ENCODE measurements at places on chromosomes 12 and 14. TPM values are rescaled to one million over a fixed set of nuclear protein-coding genes. Genes with fewer than 3 reads are reported as not detected.

The FOXG1 gene
- not detected for total RNA-seq

The RHOF gene
- total RNA-seq: 5.0 TPM

DNA sequence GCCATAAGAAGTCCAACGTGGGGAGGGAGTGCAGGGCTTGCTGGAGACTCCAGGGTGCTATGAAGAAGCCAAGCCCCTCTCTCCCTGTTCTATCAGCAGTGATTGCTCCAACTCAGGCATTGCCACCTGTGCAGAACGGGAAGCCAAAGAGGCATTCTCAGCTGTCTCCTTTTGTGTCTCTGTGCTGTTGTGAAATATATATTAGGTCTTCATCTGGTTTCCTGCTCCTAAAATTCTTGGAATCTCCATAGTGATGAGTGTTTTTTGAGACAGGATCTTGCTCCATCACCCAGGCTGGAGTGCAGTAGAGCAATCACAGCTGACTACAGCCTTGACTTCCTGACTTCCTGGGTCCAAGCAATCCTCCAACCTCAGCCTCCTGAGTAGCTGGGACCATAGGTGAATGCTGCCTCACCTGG is 51.2 kb upstream of the AEBP2 start:
- no peak for DNase-seq

- peak; percentile 33 for DNase-seq
These were observed at the start of gene CACNB3 for GRCh38 chr12:48817873-48818830. TSS of gene CACNB3 (plus strand) at chr12:48818496. CDS start at chr12:48818930, 434 bp downstream.

DNA sequence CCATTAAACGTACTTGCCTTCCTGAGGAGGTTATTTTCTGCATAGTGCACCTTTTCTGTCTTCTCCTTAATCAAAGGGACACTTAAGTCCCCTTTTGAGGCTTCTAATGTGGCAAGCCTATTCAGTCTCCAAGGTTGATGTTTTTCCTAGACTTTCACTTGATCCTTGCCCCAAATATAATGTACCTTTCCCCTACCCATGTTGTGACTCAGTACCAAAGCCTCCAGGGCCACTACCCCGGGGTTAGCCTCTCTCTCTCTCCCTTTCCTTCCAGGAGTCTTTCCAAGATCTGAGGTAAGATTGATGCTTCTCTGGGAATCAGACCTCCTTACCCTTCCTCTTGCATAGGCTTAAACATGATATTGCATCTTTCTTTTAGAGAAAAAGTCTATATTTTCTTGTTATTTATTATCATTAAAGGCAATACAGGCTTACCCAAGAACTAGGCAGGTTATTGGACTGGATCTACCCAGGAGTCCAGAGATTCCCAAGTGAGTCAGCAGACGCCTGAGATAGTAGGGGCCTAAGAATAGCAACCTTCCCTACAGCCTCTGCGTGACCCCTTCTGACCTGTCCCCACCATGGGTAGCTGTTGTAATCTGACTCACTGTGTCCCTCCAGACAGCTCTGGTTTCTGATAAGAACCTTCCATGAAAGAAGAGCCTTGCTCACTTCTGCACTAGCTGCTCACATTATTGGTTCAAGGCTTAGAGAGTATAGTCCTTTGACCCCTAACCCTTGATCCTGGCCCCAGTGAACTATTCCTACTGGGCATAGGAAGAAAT is 172.9 kb downstream of the ZFP36L1 start:
- DNase-seq: no peak

DNA sequence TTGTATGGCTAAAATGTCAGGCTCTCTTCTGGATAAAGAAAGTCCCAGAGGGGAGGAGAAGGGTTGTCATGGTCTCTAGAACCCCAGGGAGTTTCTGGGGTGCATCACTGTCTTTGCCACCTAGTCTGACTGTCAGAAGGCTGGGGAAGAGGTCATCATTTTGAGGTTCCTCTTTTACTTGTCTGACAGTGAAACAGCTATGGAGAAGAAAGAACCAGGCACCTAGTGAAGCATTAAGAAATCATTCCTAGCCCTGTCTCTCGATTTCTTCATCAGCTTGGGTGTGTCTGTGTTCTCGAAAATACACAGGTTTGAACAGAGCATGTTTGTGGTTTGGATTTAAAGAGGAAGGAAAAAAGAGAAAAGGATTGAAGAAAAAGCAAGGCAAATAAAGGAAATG is 158.7 kb upstream of the LRIG3 start:
- peak; percentile 86 for DNase-seq

DNA sequence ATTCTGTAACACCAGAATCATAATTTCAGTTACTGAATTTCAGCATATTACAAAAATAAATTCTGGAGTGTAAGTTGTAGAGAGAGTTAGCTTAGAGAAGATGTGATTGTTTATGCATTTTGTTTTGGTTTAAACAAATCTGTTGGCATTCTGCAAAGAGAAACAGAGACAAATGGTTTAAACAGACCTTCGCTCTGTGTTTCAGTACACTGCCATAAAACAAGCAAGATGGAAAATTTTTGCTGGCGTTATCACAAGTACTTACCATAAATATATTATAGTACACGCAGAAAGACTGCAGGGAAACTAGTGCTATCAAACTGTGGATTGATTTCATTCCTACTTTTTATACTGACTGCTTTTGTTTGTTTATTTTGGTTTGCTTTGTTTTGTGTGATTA is 850.3 kb upstream of the FOXG1 start:
- DNase-seq: no peak

DNA sequence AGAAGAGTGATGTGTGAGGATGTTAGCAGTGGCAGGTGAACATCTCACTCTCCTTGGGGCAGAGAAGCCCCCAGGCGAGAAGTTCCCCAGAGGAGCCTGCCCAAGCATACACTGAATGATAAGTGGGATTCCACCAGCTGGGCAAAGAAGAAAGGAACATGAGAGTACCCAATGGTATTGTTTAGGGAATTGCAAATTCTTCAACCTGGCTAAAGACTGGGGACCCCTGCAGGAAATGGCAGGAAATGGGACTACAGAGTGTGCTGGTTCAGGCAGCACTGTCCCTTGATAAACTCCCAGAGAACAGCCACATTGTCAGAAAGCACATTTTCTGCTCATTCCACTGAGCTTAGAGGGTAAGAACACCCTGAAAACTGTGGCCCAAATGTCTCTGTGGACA is 121.3 kb downstream of the RPS29 start:
- DNase-seq: no peak

- DNase-seq: no peak
These were observed 73.7 kb upstream of the DBX2 start for GRCh38 chr12:45124485-45125155.

GRCh38 chr12:109738209-109738608 is 24.6 kb downstream of the FAM222A start:
- no peak for DNase-seq

GRCh38 chr14:36857136-36857535 is 195.5 kb downstream of the PAX9 start:
- DNase-seq: no peak

GRCh38 chr12:124719231-124719630 is 144.4 kb downstream of the SCARB1 start:
- DNase-seq: no peak

Measured in foreskin keratinocyte (primary cell).